ENCODE measurements at places on chromosomes 7 and 10.

GRCh38 chr7:2386964-2387669 lies 16.3 kb upstream of the CHST12 start:
- no peak for DNase-seq

DNA sequence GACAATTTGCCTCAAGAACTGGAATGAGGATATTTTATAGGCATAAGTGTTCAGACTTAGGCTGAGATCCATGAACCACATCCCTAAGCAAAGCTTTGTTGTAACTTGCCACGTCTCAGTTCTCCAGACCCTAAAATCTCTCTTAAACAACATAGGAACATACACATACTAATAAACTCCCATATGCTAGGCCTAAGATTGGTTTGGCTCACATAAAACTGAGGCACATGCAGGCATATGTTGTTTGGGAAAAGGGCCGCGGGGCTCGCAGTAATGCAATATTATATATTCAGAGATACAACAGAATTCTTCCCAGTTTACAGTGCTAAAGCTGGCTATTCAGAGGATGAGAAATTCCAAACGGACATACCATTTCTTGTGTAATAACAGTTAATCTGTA lies 61.0 kb downstream of the DOCK4 start:
- no peak for DNase-seq

DNA sequence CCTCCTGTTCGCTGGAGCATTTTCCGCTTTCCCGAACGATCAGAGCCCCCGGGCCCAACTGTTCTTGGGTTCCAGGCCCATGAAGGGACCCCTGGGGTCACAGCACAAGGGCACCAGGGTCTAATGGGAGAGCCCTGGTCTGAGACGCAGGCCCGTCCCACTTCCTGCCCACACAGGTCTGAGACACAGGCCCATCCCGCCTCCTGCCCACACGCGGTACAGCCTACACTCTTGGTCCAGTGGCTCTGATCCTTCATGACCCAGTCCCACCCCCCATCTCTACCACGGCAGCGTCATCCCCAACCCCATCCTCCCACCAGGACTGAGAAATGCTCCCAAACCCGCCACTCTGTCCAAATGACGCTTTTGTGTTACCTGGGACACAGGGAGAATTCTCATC lies 38.7 kb upstream of the SAMD8 start:
- no peak for DNase-seq

- no peak for DNase-seq
Observed at GRCh38 chr10:123635131-123635530, 31.0 kb upstream of the GPR26 start.

GRCh38 chr10:29535778-29536453 lies 98.9 kb downstream of the SVIL start:
- DNase-seq, result no peak

DNA sequence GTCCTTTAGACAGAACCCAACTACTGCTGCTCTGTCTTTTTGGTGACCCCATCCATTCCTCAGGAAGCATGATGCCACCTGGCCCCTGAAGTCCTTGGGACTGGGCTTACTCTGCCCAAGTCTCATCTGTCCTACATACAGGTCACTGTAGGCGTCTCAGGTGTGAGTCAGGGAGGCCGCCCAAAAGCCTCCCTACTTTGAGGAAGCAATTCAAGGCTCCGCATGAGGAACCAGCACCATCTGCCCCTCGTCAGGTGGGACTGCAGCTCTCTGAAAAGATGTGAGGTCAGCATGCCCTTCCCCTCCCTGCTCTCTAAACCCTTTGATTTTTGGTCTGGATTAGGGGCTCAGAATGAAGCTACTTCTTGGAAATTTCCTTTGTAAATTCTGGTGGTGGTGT lies 354.8 kb downstream of the CXCL12 start:
- no peak for DNase-seq

DNA sequence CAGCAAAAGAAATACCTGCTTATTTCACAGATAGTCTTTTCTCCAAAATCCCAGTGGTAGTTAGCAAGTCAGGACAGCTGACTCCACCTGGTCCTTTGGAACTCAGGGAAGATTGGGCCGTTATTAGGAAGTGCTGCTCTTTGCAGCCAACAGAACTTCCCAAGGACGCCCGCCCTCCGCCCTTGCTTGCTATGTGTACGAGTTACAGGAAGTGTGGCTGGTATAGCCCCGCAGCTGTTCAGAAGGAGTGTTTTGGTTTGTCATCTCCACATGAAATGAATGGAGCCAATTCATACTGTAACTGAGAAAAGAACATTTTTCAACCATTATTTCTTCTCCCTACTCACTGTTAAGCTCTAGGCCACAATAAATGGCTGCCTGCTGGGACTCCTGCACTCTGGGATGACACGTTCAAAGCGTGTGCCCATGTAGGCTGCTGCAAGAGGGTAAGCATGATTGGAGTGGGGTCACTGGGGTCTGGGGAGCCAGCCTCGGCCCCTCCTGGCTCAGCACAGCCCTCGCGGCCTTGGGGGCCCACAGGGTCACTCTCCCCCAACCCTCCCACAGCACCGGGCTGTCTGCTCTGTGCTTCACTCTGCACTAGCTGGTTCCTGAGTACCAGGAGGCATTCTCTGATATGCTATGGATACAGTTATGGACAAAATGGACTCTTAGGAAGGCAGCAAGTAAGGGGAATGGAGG lies 244.0 kb downstream of the EBF3 start:
- DNase-seq, result no peak

- DNase-seq, result no peak
Observed at GRCh38 chr10:591646-592045, 97.8 kb downstream of the DIP2C start.

DNA sequence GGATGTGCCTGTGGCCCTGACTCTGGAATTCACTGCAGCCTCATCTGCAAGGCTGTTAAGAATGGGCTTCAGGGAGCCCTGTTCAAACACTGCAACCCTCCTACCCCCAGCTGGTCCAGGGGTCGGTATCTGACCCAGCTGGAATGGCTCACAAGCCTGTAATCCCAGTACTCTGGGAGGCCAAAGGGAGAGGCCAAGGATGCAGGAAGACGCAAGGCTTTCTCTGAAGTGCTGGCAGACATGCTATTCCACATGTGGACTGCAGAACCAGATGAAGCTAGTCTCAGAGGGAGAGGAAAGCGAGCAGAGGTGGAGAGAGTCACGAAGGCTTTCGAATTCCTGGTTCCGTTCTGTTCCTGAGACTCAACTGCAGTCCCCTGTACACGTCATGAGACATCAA lies 45.0 kb downstream of the ESYT2 start:
- no peak for DNase-seq

GRCh38 chr7:25675789-25676474 lies 447.6 kb upstream of the NPVF start:
- no peak for DNase-seq

GRCh38 chr7:29780346-29780745 lies 26.0 kb upstream of the WIPF3 start:
- DNase-seq, result no peak

DNA sequence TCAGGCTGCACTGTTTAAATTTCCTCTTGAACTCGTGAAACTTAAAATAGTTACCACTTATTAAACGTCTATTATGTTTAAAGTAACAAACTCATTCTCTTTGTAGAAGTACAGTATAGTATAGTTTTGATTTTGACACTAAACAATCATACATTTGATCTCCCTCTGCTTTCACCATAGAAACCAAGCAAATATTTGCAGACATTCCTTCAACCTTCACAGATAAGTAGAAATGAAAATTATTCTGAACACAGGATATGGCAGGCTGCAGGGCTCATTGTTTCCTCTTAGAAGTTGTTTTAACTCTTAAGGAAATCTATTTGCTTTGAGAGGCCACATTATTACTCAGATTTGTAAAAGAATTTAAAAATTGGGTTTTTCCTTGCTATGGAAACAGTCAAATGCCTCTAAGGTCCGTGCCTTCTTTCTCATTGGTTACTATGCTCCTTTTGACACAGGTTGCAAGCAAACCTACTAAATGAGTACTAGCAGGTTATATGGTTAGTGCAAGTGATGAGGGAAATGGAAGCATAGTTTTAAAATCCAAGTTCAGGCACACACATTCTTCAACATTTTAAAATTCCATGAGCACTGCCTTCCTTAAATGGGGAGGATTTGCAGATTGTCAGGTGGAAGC lies 92.8 kb upstream of the FAM133B start:
- DNase-seq, result no peak

GRCh38 chr7:37096341-37096740 lies 352.3 kb downstream of the ELMO1 start:
- DNase-seq, result no peak

DNA sequence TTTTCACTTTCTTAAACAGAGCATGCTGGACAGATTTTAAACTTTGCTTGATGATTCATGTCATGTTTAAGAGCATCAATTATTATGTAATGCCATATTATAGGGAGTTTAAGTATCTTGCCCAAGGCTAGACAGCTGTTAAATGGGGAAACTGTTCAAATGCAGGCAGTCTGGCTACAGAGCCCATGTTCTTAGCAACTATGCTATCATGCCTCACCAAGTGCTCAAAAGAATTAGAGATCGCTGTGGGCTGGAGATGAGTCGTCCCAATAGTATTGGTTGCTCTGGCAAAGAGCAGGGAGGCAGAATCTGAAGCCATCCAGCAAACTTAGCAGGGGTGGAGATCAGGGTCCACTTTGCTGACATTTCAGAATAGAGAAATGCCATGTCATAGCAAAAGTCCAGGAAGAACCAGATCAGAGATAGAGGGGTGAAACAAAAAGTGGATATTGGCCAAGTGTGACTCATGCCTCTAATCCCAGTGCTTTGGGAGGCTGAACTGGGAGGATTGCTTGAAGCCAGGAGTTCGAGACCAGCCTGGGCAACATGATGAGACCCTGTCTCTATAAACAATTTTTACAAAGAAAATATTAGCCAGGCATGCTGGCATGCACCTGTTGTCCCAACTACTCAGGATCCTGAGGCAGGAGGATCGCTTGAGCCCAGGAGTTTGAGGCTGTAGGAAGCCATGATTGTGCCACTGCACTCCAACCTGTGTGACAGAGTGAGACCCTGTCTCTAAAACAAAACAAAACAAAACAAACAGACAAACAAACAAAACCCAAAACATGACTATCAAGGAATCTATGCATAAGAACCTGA lies 57.8 kb downstream of the BAMBI start:
- DNase-seq, result no peak

DNA sequence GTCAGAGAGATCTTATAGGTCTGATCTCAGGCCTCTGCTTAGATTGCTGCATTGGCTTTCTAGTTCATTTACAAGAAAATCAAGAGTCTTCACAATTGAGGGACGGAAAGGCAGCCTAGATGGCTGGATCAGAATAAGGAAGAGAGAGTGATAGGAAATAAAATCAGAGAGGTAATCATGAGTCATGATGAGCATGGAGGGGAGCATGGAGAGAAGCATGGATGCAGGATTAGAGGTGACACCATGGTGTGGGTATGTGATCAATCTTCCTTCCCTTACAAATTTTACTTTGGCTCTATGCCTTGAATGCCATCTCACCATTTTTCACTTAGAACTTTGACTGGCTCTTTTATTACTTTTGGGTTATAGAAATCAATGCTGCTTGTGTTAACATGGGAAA lies 1.4 kb downstream of the BCCIP start:
- no peak for DNase-seq
